ENCODE measurements at places on chromosomes 6 and 20.

GRCh38 chr6:135086414-135086764 is 31.8 kb upstream of the HBS1L start:
- DNase-seq, result no peak

GRCh38 chr6:170176136-170176897 is 114.6 kb downstream of the DLL1 start:
- DNase-seq, result no peak

GRCh38 chr20:45368221-45368980 is 5.4 kb downstream of the SYS1 start:
- peak; percentile 26 for DNase-seq

DNA sequence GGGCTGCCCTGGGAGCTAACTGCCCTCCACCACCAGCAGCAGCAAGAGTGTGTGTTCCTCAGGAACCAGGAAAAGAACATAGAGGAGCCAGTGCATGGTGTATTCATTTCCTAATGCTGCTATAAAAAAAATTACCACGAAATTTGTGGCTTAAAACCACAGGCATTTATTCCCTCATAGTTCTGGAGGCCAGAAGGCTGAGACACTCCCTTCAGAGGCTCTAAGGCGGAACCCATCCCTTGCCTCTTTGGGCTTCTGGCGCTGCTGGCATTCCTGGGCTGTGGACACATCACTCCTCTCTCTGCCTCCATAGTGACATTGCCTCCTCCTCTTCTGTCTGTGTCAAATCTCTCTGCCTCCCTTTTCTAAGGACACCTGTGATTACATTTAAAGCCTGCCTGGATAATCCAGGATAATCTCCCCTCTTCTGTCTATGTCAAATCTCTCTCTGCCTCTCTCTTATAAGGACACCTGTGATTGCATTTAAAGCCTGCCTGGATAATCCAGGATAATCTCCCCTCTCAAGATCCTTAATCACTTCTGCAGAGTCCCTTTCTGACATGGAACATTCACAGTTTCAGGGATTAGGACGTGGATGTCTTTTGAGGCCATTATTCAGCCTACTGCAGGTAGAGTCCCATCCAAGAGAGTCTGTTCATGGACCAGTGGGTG is 54.7 kb downstream of the NDUFAF5 start:
- DNase-seq, result no peak

DNA sequence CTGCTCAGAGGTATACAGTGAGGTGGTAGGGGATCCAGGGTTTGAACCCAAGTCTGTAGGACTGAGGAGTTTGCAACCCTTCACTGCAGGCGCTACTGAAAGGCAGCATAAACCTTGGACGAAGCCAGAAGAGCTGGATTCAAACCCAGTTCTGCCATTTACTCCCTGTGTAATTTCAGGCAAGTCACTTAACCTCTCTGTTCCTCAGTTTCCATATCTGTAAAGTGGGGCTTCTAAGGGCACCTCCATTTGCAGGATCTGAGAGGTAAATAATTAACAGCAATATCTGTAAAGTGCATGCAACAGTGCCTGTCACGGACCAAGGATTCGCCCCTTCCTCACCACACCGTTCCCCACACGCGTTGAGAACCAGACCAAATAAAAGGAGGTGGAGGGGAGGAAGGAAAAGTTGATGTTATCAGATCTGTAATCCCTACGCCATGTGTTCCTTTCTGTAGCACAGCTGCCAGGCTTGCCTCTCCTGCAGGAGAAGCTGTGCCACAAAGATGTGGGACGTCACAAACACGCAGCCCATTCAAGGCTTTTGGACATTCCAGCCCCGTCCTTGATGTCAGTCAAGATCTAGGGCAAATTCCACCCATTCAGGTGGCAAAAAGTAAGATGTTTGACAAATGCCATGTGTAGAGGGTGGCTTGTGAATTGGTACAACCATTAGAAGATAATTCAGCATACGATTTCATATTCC is 9.8 kb downstream of the RIPOR3 start:
- no peak for DNase-seq
